ENCODE measurements at places on chromosomes 11 and 22. TPM values are rescaled to one million over a fixed set of nuclear protein-coding genes. Genes with fewer than 3 reads are reported as not detected.

GRCh38 chr22:41883400-41883799, 31.5 kb downstream of the SHISA8 start:
- no peak for DNase-seq

DNA sequence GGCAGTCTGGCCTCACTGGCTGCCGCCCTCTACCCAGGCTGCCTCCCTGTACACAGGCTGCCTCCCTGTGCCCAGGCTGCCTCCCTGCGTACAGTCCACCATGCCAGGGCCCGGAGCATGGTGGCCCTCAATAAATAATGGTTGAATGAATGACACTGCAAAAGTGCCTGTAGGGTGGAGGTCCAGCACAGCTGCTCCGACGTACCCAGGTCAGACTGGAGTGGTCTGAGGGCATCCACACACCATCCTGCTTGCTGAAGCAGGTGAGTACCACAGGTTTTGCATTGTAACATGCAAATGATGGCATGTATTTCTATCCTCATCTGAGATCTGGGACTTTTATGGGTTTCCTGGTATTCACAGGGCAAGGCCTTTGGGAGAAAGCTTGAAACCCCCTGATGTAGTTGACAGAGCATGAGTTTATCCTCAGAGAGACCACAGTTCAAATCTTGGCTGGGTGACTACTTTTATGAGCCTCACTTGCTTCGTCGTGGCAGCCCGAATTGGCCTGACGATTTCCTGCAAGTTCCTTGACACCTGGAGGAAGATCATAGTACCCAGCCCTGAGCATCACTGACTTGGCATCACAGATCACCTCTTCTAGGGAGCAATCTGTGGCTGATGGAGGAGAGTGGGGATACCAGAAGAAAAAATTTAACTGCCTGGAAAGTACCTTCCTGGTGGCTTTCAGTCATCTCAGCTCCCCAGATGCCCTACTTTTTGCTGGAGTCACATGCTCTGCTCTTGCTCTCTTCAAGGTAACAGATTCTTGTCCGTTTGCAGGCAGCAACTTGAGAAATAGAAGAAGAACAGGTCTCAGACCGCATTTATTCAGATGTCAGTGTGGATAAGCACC, 16.0 kb upstream of the CYB5R3 start:
- no peak for DNase-seq

Gene KRTAP5-11
- total RNA-seq, result not detected

- DNase-seq, result no peak
Observed at GRCh38 chr11:78298291-78298771, 109.6 kb downstream of the USP35 start.

- DNase-seq, result no peak
Observed at GRCh38 chr11:47980088-47980906, at the start of gene PTPRJ. PTPRJ (plus strand) TSS chr11:47980559; CDS start chr11:47980913, 354 bp downstream.

Gene PAX6
- not detected for total RNA-seq

GRCh38 chr22:40631925-40632324, 4.6 kb downstream of the MRTFA start:
- no peak for DNase-seq

Gene MMP26
- total RNA-seq, result not detected

Gene TMEM25
- 14.7 TPM for total RNA-seq

DNA sequence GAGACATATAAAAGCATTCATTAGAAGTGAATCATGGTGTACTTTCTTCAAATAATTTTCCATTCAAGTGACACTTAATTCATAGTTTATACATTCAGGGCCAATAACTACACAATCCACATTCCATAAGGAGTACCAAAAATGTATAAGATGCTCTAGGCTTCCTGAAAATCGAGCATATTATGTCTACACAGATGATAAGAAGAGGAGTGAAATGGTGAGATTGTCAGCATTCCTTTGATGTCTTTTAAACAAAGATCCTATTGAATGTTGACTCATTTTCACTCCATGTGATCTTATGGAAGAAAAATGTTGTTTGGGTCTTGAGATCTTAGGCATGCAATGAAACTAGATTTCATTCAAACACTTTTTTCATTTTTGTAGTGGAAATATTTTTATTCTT, 843.2 kb downstream of the KCNA4 start:
- DNase-seq, result peak; percentile 69

Gene HEPN1
- not detected for total RNA-seq

GRCh38 chr11:118939953-118940598, 14.3 kb upstream of the BCL9L start:
- DNase-seq, result no peak
